ENCODE measurements at places on chromosomes 2 and 18.

GRCh38 chr18:62844850-62845643, 129.7 kb downstream of the PHLPP1 start:
- DNase-seq = no peak

DNA sequence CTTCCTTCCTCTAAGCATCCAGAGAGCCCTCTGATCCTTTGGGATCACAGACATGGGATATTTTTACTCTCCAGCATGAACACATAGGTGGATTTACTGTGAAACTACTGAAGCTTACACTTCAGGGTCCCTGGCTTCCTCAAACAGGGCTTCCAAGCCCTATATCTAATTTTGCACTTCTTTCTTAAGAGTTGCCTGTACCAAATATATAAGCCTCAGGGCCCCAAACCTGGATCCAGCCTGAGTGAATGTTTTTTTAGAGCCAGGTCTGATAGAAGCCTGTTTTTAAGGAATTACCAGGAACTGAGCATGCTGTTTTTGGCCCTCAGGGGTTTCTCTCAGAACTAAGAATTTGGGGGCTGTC, 13.2 kb upstream of the KCMF1 start:
- DNase-seq = no peak

- no peak for DNase-seq
These were observed 1.1 kb downstream of the TMX3 start for GRCh38 chr18:68713796-68714195.

DNA sequence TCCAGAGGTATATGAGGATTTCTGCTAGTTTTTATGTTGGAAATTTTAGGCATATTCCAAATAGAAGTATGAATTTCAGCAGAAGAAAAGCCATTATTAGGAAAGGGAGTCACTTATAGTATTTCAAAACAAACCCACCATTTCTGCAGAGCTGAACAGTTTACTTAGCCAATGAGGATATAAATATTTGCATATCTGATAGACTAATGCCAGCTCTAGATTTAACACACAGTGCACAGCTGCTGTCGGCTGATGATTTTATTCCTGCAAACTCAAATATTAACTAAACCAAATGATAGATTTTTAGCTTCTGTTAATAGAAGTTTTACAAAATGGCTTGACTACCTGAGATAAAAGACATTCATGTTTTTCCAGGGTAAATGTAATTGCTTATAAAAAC, 375.8 kb upstream of the FANCL start:
- no peak for DNase-seq

GRCh38 chr2:75055142-75055819, 96.8 kb downstream of the POLE4 start:
- no peak for DNase-seq

GRCh38 chr2:41728788-41729338, 319.0 kb upstream of the PKDCC start:
- no peak for DNase-seq

DNA sequence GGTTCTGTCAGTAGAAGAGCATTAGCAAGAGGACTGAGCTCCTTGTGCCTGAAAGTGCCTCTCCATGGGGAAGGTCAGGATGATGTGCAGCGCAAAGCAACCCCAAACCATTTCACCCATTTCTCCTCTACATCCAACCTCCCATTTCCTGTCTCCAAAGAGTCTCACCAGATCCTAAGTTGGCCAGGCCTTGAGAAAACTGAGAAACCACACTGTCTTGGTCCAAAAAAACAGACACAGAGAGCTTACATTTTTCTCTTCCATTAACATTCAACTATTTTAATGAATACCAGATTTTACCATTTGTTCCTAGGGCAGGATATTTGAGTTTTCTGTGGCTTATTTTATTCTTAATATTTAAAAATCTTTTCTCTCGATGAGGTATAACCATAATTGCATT, 195.0 kb downstream of the EPHA4 start:
- DNase-seq = no peak

GRCh38 chr2:18566145-18566769, 5.8 kb upstream of the RDH14 start:
- DNase-seq = no peak

GRCh38 chr2:124149571-124149970, 124.5 kb downstream of the CNTNAP5 start:
- no peak for DNase-seq

DNA sequence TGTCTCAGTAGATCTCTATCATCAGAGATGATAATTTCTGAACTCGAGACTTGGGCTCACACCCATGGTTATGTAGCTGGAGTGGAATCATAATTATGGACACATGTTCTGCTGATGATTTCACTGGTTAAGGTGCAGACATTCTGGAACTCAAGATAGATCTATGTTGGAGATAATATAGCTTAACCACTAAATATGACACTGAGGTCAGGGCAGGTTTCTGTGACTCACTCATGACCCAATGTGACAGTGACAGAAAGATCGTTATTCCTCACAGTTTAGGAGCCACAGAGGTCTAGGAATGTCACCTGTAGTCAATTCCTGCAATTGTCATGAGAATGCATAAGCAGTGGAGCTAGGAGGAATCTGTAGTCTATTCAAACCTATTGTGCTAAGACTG, 828.6 kb downstream of the TRIB2 start:
- DNase-seq = no peak

- no peak for DNase-seq
These were observed 18.1 kb downstream of the ZAP70 start for GRCh38 chr2:97731274-97732020.

DNA sequence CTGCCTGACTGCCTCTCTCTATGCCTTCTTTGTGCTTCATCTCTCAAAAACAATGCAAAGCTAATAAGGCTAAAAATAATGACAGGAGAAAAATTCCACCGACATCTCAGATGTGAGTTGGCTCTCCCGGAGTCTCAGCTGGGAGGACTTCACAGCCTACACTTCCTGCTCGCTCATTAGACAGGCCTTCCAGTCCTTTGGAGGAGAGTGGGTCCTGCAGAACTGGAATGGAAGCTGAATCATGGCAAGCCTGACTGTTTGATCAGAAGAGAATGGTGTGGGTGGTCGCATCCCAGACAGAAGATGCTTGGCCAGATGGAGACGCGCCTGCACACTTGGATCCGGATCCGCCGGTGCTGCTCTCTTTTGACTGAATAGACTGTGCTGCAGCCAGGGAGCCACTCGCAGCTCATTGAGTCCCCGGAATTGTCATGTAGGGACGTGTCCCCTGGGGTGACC, 49.7 kb downstream of the TRIB2 start:
- no peak for DNase-seq

DNA sequence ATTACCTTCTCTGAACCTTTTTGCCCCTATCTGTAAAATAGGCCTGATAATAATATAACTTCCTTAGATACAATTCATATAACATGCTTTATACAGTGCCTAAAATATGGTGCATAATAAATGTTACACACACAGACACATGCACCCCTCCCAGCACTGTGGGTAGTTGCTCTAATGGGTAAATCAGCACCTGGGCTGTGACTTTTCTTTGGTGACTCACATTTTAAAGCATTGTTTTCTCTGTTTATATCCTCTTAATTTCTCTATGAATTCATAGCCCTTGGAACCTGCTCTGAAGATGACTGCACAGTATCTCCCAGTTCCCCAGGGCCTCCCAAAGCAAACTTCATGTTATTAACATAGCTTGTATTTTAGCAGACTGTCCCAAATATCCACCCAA, 248.2 kb upstream of the TNP1 start:
- DNase-seq = no peak

GRCh38 chr18:43526426-43527145, 249.3 kb upstream of the SYT4 start:
- DNase-seq = no peak

GRCh38 chr2:39492095-39492590, 55.1 kb upstream of the MAP4K3 start:
- peak; percentile 22 for DNase-seq

- no peak for DNase-seq
These were observed 489 bp downstream of the TRMT61B start for GRCh38 chr2:28869494-28870145.

Measured in stimulated activated CD4-positive, alpha-beta T cell treated with anti-CD3 and anti-CD28 coated beads, Interleukin-1b, Interleukin-23, amount 100 ng/mL, for 24 hours (primary cell).